Activated T-helper 1 cell treated with anti-CD3 and anti-CD28 coated beads, Interleukin-12 subunit alpha, Interleukin-12 subunit beta, Interleukin-2, Interleukin-4 antibody, amounts not matched to agents 30 ng/mL and 10 ng/mL and 1 ng/mL, durations not matched to agents 14 hours and 24 hours and 36 hours (primary cell): ENCODE measurements at places on chromosomes 2 and 18.
A peak's percentile ranks its signal among the peaks of the same experiment; 100 is the strongest.

- peaks cover 8% of the 10 kb centered on the region for H3K27me3 ChIP-seq
- no peaks in the 10 kb centered on the region for H3K36me3 ChIP-seq
- H3K4me3 ChIP-seq: no peak overlapping the region
- H3K27ac ChIP-seq: no peak overlapping the region
Measured at GRCh38 chr2:225207043-225207442, 164.8 kb upstream of the DOCK10 start.

GRCh38 chr2:4265936-4266335 lies 562.6 kb downstream of the DCDC2C start:
- no peak overlapping the region for H3K4me3 ChIP-seq
- H3K36me3 ChIP-seq: no peaks in the 10 kb centered on the region
- no peaks in the 10 kb centered on the region for H3K4me1 ChIP-seq
- no peak for DNase-seq
- H3K27me3 ChIP-seq: no peaks in the 10 kb centered on the region

DNA sequence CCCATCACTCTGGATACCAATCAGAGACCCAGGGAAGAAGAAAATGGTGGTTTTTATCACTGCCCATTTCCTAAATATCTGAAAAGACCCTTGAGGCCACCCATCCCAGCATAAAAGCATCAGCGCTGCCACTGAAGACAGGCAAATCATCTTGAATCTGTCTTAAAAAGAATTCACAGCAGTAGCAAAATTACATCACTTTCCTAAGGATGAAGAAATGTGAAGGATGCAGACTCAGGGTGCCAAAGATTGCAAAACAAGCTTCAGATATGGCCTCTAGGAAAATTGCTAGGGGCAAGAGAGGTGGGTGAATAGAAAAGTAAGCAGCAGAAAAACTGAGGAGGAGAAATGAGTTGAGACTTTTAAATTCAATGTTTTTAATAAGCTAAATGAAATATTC lies 70.0 kb downstream of the SLC25A12 start:
- peaks cover 38% of the 10 kb centered on the region for H3K36me3 ChIP-seq
- no peak for DNase-seq
- H3K27me3 ChIP-seq: no peaks in the 10 kb centered on the region
- H3K4me3 ChIP-seq: no peak overlapping the region
- H3K4me1 ChIP-seq: no peaks in the 10 kb centered on the region
- H3K27ac ChIP-seq: no peak overlapping the region

- H3K27ac ChIP-seq: peak overlapping the region; percentile 100
- H3K4me3 ChIP-seq: peak overlapping the region; percentile 99
- DNase-seq: peak; percentile 20
- H3K36me3 ChIP-seq: peaks cover 22% of the 10 kb centered on the region
- H3K4me1 ChIP-seq: peaks cover 44% of the 10 kb centered on the region
- H3K27me3 ChIP-seq: peaks cover 2% of the 10 kb centered on the region
Measured at GRCh38 chr2:64525317-64525613, 1.1 kb downstream of the AFTPH start.

DNA sequence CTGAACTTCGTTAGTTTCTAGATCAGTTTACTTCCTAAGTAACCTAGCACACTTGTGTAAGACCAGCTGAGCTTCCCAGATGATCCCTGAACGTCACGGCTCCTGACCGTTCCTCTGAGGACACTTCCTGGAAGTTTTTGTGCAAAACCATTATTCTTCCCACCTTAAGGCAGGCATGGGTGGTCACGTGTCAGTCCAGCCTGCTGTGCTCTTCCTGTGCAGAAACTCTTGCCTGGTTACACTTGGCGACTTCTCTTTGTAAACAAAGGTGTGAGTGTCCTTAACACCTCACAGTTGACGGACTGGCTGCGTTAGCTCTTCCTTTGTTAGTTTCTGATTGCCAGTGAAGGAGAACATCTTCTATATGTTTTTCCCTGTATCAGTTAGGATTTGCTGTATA lies 118.3 kb downstream of the SH3RF3 start:
- H3K27me3 ChIP-seq: peaks cover 14% of the 10 kb centered on the region
- no peaks in the 10 kb centered on the region for H3K4me1 ChIP-seq
- H3K36me3 ChIP-seq: no peaks in the 10 kb centered on the region

GRCh38 chr18:63562284-63562683 lies 20.1 kb downstream of the SERPINB12 start:
- no peaks in the 10 kb centered on the region for H3K36me3 ChIP-seq
- no peaks in the 10 kb centered on the region for H3K4me1 ChIP-seq
- no peak overlapping the region for H3K4me3 ChIP-seq
- H3K27ac ChIP-seq: no peak overlapping the region
- peaks cover 12% of the 10 kb centered on the region for H3K27me3 ChIP-seq
- DNase-seq: no peak

- peaks cover 61% of the 10 kb centered on the region for H3K36me3 ChIP-seq
- no peak overlapping the region for H3K27ac ChIP-seq
- no peaks in the 10 kb centered on the region for H3K27me3 ChIP-seq
- H3K4me1 ChIP-seq: peaks cover 85% of the 10 kb centered on the region
- DNase-seq: no peak
Measured at GRCh38 chr2:191686729-191687128, 8.8 kb downstream of the NABP1 start.

DNA sequence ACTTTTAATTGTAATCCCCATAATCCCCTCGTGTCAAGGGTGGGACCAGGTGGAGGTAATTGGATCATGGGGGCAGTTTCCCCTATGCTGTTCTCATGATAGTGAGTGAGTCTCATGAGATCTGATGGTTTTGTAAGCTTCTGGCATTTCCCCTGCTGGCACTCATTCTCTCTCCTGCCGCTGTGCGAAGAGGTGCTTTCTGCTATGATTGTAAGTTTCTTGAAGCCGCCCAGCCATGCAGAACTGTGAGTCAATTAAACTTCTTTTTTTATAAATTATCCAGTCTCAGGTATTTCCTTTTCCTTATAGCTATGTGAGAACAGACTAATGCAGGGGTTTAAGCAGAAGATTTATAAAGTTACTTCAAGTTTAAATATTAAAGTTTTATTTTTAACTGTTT lies 655.2 kb downstream of the EPHA4 start:
- no peak overlapping the region for H3K4me3 ChIP-seq
- no peaks in the 10 kb centered on the region for H3K4me1 ChIP-seq
- H3K27ac ChIP-seq: no peak overlapping the region
- H3K36me3 ChIP-seq: no peaks in the 10 kb centered on the region

GRCh38 chr2:204790076-204790475 lies 244.8 kb downstream of the PARD3B start:
- DNase-seq: no peak
- no peaks in the 10 kb centered on the region for H3K4me1 ChIP-seq

DNA sequence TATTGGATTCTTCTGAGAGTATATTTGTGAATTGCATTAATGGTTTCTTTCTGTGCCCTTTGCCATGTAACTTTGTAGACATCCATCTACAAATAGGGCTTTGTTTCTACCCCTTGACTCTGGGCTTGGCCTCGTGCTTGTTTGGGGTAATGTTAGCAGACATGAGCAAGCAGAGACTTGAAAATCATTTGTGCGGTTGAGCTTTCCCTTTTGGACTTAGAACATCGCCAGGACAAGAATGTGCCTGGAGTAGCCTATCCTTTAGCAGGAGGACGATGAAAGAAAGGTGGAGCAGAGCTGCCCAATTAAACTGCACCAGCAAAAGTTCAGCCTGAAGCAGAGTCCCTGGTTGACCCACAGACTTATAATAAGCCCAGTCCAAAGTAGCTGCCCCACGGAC lies 785.9 kb downstream of the EPHA4 start:
- H3K27ac ChIP-seq: no peak overlapping the region
- H3K27me3 ChIP-seq: no peaks in the 10 kb centered on the region
- no peak overlapping the region for H3K4me3 ChIP-seq
- no peak for DNase-seq
- no peaks in the 10 kb centered on the region for H3K36me3 ChIP-seq
- no peaks in the 10 kb centered on the region for H3K4me1 ChIP-seq
